ENCODE measurements at places on chromosomes 1 and 21.

GRCh38 chr1:101309334-101310311 is 72.8 kb downstream of the S1PR1 start:
- DNase-seq = peak; percentile 57

DNA sequence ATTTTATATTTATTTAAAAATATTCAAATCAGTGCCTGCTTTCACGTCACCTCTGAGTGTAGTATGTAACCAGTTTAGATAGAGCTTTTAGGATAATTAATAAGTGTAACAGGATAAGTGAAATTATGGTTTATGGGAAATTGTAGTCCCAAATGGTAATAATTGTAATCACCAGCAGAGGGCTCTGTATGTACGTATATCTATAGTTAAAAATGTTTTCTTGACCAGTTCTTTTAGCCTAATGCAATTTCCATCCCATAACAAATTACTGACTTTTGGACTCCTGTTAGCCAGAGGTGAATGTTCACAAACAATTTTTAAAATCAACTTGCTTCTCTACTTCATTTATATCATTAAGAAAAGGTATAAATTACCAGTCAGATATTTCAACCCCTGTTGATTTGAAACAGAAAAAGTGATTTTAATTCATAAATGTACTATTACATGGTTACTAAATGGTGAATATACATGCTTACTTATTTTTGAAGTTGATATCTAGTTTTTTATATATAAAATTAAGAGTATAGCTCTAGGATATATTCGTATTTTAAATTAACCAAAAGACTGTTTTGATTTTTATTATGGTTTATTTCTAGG is 25.3 kb downstream of the SLC30A7 start:
- DNase-seq = peak; percentile 57

DNA sequence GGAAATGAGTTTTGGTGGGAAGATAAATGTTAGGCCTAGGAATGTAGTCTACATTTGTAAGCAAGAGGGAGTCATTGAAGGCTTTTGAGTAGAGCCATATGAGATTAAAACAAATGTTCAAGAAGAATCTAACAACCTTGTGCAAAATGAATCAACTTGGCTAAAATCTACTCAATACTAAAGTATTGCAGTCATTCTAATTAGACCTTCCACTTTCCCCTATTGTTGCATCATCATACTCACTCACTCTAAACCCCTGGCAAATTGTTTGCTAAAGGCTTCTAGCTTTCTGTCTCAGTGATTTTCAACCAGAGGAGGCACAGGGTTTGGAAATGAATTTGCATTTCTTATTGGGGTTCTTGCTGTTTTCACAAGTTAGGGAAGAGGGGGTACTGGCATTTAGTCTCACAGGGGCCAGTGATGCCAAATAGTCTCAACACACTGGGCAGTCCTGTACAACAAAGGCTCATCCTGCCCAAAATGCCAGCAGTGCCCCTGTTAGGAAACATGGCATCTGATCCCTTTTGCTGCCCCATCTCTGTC is 85.3 kb downstream of the SEC16B start:
- peak; percentile 62 for DNase-seq

DNA sequence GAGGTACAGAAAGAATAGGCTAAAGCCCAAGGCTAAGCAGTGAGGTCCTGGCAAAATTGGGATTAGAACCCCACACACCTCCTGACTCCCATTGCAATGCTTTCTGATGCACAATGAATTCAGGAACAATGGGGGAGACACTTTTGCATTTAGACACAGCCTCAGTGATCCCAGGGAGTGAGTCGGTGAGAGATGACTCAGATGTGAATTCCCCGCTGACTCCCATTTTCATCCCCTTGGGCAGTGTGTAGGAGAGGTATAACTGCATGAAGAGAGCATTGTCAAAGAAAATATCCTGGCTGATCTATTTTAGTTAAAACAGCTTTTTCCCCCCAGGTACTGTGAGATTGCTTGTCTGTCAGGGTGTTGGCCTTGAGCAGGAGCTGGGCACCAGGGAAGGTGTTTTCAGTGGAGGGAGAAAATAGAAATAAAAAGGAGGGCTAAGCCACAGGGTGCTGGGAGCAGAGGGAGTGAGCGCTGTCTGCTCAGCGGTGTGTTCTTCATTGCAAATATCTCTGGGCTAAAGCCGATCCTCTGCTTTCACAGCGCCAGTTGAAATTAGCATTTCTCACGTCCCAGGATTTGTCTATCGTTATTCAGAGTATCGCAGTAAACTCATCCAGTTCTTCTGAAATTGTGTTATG is 247.7 kb upstream of the PTBP2 start:
- peak; percentile 9 for DNase-seq

DNA sequence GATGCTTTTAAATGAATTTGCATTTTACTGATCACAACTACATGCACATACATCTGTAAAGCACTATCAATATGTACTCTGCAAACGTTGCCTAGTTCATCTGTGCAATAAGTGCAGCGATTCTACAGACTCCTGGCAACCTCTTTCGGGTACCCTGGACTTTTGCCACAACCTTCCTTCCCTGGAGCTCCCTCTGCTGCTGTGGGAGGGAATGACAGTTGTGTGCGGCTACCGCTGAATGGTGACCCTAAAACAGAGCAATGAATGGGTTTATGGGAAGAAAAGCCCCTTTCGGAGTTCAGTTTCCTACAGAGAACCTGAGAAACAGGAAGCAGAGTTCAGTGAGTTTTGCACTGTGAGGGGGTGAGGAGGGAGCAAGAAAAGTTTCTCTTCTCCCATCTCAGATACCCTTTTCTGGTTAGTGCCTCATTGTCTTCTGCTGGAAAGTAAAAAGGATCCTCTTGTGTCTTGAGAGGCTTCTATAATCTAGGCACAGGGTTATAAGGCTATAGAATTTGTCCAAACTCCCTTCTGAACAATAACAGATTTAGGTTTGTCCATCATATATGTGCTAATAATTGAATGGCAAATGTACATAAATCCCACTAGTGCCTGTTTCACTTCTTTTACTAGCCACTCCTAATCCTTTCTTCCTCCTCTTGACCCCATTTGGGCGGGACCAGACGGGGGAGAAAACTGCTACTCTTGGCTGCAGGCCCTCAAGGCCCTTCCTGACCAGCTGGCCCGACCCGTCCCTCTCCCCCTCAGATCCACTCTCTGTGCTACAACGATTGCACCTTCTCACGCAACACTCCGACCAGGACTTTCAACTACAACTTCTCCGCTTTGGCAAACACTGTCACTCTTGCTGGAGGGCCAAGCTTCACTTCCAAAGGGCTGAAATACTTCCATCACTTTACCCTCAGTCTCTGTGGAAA is 19.8 kb upstream of the SARS1 start:
- DNase-seq = no peak

GRCh38 chr1:212656730-212657129 is 42.9 kb downstream of the BATF3 start:
- DNase-seq = no peak

DNA sequence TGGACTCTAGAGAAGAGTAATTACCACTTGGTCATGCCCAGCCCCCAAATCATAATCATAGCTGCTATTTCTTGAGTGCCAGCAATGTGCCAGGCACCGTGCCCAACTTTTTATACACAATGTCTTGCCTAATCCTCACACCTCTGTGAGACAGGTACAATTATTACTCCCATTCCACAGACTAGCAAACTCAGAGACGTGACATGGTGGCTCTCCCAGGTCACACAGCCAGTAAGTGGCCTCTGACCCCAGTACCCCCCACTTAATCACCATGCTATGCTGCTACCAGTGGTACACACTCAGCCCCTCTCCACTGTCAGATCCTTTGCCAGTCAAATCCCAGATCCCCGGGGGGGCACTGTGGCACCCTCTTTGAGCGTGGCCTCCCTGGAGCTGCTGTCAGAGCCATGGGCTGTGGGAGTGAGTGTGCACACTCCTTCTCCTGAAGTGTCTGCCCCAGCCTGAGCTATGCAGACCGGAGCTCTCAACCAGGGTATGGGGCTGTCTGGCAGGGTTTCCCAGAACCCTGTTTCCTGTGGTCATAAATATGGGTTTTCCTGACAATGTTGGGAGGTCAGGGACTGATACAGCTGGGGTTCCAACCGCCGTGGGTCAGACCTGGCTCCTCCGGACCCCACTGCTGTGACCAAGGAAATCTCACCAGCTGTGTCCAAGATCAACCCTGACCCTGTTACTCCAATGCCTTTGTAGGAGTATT is 51.8 kb downstream of the LACTBL1 start:
- DNase-seq = no peak

DNA sequence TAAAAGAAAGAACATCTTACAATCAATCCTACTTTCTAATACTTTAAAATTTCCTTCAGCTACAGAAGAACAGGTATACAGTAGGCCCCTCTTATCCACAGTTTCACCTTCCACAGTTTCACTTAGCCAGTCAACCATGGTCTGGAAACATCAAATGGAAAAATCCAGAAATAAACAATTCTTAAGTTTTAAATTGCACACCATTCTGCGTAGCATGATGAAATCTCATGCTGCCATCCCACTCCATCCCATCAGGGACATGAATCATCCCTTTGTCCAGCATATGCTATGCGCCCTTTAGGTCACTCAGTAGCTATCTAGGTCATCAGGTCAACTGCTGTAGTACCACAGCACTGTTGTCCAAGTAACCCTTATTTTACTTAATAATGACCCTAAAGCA is 67.7 kb downstream of the HSF2BP start:
- no peak for DNase-seq

DNA sequence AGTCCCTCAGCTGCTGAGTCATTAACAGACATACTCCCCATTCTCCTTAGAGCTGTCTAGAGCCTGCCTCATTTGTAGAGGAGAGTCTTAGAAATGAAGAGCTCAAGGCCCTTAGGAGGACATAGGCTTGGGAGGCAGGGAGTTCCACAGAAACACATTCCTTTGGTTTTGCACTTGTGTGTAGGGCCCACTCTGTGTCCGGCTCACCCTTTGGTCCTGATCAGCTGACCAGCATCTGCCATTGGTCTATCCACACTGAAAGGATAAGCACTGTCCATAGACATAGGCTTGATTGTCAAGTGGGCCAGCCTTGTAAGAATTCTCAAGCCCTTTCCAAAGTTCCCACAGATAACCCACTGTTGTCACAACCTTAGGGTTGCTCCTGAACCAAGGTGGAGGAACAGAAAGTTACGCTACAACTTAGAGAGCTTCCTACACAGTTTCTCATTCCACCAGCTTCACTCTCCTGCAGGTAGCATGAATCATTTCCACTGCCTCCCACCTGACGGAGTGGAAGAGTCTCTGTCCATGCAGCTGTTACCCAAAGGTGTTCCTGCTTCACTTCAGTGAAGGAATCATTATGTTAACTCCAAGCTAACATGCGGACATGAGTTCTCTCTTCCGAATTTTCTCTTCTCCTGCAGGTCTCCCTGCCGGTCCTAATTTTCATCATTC is 96.1 kb downstream of the TNFSF18 start:
- no peak for DNase-seq

GRCh38 chr1:58619286-58620054 is 42.4 kb upstream of the TACSTD2 start:
- DNase-seq = no peak

DNA sequence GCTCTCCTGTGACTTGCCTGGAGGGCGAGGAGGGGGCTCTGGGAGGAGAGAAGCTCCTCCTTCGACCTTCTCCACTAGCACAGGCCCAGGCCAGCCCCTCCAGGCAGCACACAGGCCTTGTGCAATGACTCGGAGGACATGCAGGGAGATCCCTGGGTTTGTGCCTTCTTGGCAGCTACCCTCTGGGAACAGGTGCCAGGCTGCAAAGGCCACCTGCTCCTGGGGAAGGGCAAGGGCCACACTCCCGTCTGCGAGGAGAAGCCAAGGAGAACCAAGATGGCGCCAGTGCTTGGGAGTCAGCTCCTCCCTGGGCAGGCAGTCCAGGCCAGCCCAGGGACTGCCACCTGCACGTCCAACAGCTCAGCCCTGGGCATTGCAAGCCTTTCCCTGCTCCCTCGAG is 15.3 kb downstream of the CASZ1 start:
- no peak for DNase-seq

GRCh38 chr21:42198929-42199867 is 19.7 kb upstream of the ABCG1 start:
- DNase-seq = peak; percentile 75

DNA sequence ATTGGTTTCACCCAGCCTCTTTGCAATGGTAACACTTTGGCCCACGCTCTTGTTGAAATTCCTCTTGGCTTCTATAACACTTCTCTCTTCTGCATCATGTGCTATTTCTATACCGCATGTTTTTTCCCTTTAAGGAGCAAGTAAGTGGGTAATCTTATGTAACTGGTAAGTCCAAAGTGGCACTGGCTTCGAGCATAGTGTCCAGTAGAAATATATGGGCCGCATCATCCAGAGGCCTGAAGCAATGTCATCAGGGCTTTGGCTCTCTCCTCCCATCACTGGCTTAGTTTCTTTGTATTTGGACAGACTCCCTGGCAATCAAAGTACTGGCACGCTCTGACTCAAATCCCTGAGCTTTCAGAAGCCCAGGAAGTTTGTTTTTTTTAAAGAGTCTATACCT is 17.5 kb downstream of the CHML start:
- DNase-seq = no peak

DNA sequence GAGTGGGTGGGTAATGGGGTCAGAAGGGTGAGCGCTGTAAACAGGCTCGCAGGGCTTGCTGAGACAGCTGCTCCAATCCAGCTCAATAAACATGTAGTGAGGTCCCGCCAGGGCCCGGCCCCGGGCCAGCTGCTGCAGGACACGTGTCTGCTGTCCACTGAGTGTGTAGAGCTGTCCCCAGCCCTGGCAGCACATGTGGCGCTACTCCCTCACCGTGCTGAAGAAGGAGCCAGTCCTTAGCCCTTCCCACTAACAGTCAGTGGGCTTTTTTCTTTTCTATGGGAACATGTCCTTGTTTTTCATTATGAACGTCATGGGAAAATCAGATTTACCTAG is 78.9 kb upstream of the C1orf174 start:
- DNase-seq = no peak

GRCh38 chr21:42621819-42622177 is 31.6 kb upstream of the PDE9A start:
- DNase-seq = no peak

GRCh38 chr1:54207287-54207686 is 7.3 kb downstream of the MRPL37 start:
- no peak for DNase-seq

DNA sequence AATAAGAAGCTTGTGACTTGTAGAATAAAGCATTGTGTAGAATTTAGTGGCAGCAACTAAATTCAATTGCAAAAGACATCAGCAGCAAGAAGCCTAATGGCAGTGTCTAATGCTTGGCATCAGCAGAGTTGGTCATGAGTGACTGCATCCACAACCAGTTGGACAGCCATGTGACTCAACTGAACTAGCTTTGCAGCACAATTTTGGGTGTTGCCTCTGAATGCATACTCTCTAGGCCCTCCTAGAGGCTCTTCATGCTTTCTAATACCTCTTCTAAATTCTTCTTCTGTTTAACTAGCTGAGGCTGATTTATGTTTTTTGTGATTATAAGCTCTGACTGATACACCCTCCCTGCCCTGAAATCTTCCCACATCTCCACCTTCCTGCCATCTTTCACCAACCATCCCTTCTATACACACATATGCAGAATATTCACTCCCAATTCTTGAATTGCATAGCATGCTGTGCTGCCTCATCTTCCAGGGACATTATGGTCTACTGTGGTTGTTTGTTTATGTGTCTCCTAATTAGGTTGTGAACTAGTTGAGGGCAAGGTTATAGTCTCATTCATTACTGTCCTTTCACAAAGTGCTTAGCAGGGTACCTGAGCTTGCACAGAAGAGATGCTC is 266.7 kb upstream of the GJB5 start:
- DNase-seq = no peak

- DNase-seq = no peak
These were observed 237.1 kb downstream of the TRABD2B start for GRCh38 chr1:47759936-47760629.

All from AG10803 (cell line).